RPMI8226 (cell line): ENCODE measurements at places on chromosomes 2 and 18.

DNA sequence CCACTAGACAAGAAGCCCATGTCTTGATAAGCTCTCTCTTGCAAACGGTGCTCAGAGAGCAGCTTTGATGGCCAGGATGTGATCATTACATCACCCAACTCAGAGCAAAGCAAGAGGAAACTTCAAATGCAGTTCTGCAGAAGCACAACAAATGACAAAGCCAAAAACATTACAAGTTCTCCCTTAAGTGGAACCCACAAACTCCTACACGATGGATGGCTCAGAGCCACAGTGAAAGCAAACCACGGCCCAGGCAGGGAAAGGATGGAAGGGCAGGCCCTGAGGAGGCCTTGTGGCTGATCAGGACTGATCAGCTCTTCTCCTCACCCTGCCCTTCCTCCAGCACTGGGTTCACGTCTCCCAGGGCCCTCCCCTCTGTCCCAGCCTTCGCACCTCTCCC lies 326.4 kb downstream of the EIPR1 start:
- DNase-seq: no peak

GRCh38 chr2:163265562-163265961 lies 427.0 kb upstream of the KCNH7 start:
- no peak for DNase-seq

- DNase-seq: peak; percentile 21
Observed at GRCh38 chr2:11177871-11178690, 22.8 kb downstream of the SLC66A3 start.

GRCh38 chr18:36139245-36139644 lies 9.5 kb downstream of the ELP2 start:
- DNase-seq: no peak

GRCh38 chr2:19033240-19033639 lies 325.2 kb downstream of the OSR1 start:
- no peak for DNase-seq

DNA sequence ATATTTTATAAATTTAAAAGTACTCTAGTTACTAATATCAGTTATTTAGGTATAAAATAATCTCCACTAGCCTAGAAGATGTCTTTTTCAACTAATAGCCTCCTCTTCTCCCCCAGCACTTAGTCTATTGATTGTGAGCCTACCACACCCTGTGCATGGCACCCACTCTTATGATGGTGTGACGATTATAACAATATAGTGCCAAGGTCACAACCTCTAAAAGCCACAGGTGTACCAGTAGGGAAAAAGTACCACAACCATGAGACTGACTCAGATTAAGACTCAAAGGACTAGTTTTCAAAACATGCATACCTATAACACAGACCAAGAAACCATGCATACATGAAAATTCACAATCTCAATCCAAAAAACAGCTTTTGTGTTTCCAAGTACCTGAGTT lies 27.6 kb downstream of the THADA start:
- no peak for DNase-seq

DNA sequence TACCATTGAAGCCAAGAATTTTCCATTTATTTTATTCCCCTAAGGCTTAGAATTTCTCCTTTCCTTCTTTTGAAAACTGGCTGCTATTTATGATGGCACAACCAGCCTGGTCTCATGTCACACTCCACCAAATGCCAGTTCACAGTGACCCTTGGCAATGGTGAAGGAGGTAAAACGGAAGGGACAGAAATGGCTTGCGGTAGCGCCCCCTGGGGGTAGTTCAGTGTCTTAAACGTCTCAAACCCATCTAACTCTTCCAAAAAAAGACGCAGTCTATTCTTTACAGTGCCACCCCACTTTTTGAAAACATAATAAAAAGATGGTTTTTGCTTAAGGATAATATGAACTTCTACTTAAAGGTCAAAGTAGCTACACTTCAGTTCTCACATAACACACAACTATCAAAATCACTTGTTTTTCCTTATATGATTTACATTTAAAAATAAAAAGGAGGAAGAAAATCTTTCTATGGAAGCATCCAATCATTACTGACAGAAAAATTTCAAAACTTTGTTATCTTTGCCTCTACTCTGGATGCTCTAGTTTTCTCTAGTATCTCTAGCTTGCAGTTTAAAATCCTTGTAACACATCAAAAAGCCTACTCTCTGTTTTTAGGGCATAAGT lies 28.0 kb downstream of the PNO1 start:
- peak; percentile 66 for DNase-seq

GRCh38 chr2:60554074-60554645 lies 706 bp upstream of the BCL11A start:
- DNase-seq: no peak

DNA sequence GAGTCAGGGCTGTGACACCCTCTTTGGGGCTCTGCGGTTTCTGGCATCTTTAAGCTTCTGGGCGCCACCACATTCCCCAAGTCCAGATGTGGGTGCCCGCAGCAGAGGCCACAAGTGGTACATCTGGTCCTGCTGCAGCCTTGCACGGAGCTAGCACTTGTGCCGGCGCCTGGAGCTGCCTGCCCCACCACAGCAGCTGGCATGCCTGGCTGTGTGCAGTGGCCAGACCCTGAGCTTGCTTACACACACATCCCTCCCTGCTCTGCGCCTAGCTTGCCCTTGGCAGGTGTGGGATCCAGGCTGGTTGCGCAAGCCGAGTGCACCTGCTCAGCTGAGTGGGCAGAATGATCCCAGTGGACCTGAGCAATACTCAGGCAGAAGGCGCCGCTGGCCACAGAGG lies 27.3 kb downstream of the SLC4A10 start:
- DNase-seq: peak; percentile 86

- DNase-seq: no peak
Observed at GRCh38 chr2:143254110-143254509, 124.9 kb downstream of the ARHGAP15 start.

GRCh38 chr2:56167616-56168562 lies 15.9 kb upstream of the CCDC85A start:
- DNase-seq: no peak

DNA sequence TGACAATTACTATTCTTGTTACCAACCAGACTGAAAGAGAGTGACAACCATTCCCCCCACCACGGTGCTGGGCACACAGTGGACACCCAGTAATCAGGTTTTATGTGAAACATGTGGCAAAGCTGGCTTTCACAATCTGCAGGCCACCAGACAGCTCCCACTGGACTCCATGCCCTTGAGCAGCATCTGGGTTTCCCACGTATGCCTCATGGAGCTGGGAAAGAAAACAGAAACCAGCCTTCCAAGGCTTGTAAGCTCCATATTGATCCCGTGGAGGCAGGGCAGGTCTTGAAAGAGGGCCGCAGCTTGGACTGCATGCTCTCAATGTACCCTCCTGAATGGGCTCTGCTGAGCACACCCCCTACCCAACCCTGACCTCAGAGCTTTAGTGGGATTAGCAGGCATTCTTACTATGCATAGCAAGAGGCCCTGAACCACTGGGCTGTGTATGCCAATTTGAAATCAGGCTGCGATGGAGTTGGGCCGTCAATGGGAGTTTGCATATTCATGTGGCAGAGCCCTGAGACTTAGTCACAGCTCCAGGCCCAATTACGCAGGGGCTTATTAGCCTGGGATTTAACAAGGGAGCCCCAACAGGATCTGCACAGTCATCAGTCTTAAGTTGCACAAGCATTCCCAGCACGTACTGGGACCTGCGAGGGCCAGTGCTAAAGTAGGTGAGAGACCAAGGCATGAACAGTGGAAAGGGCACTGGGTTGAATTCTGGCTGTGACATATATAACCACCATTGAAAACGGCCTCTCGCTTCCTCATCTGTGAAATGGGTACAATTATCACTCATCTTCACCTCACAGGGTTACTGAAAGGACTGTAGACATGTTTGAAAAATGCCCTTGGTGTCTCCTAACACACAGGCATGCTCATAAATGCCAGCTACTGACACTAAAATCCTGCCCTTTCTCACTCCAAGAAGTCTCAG lies 10.5 kb downstream of the C1QL2 start:
- DNase-seq: no peak

DNA sequence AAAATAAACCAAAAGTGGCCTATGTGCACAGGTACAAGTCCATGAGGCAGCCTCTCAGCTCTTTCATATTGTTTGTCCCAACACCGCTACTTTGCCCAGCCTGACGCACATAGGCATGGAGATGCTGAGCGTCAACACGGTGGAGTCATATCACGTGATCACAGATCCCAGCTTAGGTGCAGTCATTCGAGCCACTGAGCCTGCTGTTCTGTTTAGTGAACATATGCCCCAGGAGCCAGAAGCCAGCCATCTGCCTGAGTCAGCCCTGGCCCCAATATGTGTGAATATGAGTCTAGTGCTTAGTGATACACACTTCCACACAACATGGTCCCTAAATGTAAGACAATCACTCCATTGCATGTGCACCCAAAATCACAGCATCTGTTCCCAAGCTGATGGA lies 88.2 kb upstream of the LCLAT1 start:
- DNase-seq: no peak

GRCh38 chr2:44200759-44201158 lies 32.1 kb downstream of the PPM1B start:
- no peak for DNase-seq

- DNase-seq: no peak
Observed at GRCh38 chr2:133838642-133839365, 270.5 kb upstream of the NCKAP5 start.

DNA sequence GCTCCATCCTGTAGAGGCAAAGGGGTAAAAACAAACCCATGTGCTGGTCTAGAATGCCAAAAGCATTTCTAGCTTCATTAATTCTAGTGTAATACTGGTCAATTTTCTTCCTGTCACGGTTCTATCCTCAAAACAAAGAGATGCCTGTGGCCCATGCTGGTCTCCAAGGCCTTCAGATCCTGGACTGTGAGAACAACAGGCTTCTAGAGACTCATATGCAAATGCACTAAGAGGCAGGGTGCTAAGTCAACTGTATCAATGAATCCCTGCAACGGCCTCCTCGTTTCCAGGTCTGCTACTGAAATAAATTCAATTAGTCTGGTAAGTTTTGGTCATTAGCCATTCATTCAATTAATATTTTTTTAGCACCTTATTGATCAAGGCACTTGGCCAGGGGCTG lies 4.0 kb downstream of the IFT172 start:
- DNase-seq: no peak

GRCh38 chr18:9708057-9708433 lies at the start of gene RAB31:
TSS of gene RAB31 (plus strand) at chr18:9708301. CDS start at chr18:9708406, 105 bp downstream.
- no peak for DNase-seq

DNA sequence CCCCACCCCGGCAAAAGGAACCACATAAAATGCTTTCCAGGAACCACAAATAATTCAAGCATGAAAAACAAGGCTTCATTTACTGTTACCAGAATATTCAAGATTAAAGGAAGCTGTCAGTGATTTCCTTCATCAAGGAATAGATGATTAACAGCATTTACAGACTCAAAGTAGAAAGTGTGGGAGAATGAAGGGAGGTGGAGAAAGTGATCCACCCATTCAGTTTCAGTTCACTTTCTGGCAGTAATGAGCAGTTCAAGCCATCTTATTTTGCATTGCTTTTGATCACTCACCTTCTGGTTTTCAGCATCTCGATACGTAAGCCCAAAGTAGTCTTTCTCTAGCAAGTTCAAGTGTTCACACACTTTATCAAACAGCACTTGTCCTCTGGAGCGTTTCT lies 99.0 kb downstream of the EPB41L3 start:
- no peak for DNase-seq
